CD4-positive, alpha-beta T cell treated with Interleukin-2 at 100 ng/mL for 4 hours (primary cell): ENCODE measurements at places on chromosomes 1 and 21.

DNA sequence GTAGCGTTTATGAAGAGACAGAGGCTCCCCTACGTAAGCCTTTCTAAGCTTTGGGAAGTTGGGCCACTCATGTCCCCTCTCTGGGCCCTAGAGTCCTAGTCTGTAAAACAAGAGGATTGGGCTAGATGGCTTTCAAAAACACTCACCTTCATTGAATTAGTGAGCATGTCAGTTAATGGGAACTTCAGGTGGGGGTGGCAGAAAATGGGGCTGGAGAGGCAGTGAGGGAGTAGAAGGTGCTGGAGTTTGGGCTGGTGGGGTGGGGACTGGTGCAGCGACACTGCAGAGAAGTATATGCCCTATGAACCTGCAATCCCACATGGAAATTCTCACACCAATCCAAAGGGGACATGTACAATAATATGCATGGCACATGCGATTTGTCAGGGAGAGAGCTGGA is 182.7 kb downstream of the C1orf94 start:
- DNase-seq: no peak

DNA sequence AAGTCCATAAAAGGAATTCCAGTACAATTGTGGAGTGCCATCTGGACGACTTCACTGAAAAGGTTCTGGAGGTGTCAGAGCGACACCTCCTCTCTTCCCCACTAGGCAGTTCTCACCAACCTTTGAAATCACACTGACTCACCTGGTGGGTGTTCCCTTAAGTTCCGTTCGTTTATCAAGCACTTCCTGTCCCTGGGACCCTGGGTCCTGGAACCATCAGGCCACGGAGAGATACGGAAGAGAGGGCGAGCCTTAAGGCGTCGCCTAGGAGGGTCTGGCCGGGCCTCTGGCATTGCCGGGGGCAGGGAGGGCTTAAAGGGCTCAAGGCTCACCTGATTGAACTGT is 317 bp downstream of the SPAG17 start:
- no peak for DNase-seq

GRCh38 chr1:48932366-48932765 is 155.7 kb upstream of the BEND5 start:
- no peak for DNase-seq

GRCh38 chr1:178020968-178021640 is 51.2 kb upstream of the SEC16B start:
- no peak for DNase-seq

GRCh38 chr1:64846573-64847430 is 101.9 kb downstream of the RAVER2 start:
- no peak for DNase-seq

- no peak for DNase-seq
Measured at GRCh38 chr21:28627691-28628090, 365.0 kb downstream of the LTN1 start.

DNA sequence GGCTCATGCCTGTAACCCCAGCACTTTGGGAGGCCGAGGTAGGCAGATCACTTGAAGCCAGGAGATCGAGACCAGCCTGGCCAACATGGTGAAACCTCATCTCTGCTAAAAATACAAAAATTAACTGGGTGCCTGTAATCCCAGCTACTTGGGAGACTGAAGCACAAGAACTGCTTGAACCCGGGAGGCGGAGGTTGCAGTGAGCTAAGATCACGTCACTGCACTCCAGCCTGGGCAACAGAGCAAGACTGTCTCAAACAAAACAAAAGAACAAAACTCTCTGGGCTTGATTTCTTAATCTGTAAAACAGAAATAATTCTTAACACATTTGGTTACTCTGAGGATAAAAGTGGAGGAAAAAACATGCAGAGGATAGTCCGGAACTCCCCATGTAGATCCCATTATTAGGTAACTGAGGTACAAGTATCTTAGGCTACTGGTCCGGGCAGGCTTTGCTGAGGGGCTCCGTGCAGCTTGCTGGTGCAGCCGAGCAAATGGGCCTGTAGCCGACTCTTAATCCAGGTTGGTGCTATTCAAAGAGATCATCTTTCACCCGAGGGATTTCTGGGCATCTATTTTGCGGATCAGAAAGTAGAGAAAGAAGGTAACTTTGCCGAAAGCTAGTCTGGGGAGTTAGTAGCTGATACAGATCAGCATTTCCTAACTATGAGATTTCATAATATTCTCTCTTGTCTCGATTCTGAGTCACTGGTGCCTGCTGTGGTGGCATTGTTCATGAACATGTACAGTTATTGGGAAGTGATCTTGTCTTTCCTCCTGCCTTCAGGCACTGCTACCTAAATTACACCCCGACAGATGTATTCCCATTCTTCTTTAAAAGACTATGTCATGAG is 56.8 kb downstream of the NFIA start:
- DNase-seq: no peak

GRCh38 chr1:28173151-28173979 is 3.1 kb downstream of the PTAFR start:
- no peak for DNase-seq

- DNase-seq: no peak
Measured at GRCh38 chr1:208045463-208046260, 134.7 kb upstream of the CD34 start.

- no peak for DNase-seq
Measured at GRCh38 chr1:111707906-111708305, 31.3 kb downstream of the INKA2 start.

- no peak for DNase-seq
Measured at GRCh38 chr1:29636936-29637335, 400.6 kb downstream of the PTPRU start.
